ENCODE measurements at places on chromosomes 12 and 14.

DNA sequence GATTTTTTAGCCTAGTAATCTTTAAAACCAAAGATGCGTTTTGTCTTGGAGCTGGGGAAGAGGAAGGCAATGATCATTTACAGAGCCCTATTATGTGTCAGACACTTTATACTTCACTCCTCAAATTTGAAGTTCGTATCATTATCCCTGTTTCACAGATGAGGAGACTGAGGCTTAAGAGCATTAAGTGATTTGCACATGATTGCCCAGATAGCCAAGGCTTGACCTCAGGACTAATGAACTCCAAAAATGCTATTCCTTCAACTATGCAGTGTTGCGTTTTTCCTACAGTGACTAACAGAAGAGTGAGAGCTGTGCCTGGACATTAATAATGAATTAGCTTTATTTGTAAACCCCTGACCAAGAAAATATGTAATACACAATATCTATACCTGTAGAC is 136.8 kb upstream of the EEA1 start:
- DNase-seq: no peak

GRCh38 chr14:60242429-60242828 is 6.6 kb upstream of the PPM1A start:
- no peak for DNase-seq

DNA sequence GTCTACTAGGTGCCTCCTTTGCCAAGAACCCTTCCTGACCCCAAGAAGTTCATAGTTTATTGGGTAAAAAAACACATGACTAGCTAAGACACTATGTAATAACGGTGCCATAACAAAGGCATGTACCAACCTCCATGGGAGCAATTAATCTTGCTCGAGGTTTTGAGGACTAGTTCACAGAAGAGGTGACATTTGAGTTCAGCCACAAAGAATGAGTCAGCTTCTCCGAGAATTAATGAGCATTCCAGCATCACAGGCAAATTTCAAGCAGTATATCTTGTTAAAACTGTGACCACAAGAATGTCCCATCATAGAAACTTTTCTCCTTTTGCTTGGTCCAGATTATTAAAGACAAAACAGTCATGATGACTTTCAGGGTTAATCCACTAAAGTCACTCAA is 113.0 kb upstream of the RAP1B start:
- no peak for DNase-seq

GRCh38 chr12:105428793-105429395 is 98.4 kb downstream of the C12orf75 start:
- DNase-seq: no peak

DNA sequence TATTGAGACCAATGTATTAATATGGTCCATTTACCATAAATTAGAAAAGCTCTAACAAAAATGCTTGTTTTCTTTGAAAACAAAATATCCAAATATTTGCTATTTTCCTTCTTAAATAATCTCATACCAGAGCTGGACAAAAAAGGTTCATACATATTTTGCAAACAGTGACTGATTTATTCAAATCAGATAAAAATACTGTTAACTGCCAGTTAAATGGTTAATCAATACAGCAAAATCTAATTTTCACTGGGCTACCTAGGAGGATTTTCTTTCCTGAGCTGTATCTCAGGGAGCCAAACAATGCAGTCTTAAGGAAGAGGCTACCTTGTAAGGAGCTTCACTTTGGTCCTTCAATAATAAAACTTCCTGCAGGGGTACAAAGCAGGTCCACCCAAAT is 2.0 kb downstream of the FERMT2 start:
- DNase-seq: no peak

DNA sequence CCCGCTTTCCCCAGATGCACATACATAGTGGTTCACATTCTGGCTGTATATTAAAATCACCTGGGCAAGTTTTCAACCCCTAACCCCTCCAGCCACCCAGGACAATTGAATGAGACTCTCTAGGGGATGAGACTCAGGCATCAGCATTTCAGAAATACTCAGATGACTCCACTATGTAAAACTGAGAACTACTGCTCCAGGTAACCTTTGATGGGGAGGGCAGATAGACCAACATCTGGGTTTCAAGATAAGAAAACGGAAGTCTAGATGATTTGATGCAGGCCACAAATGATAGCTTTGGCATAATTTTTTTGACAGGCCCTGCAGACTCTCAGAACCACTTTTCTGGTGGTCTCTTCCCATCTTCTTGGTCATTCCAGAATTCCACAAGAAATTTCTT is 341.1 kb downstream of the EMP1 start:
- no peak for DNase-seq

- peak; percentile 73 for DNase-seq
These were observed 43.0 kb upstream of the TSPAN9 start for GRCh38 chr12:3034067-3034750.

DNA sequence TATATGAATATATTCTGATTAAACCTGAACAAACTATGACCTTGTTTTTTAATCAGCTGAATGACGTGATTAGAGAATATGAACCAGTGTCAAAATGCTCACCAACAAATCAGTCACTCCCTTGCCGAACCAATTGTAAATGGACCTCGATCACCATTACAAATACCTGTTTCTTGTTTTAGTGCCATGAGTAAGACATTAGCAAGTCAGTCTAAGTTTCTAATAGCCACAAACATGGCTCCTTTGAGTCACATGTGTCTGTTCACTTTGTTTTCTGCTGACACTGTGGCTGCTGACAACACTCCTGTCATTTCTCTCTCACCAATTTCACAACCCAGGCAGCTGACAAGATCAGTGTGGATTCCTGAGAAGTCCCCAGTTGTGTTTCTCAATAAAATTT is 286.2 kb upstream of the MDGA2 start:
- no peak for DNase-seq

- no peak for DNase-seq
These were observed 41.4 kb downstream of the NOC4L start for GRCh38 chr12:132185705-132186104.

DNA sequence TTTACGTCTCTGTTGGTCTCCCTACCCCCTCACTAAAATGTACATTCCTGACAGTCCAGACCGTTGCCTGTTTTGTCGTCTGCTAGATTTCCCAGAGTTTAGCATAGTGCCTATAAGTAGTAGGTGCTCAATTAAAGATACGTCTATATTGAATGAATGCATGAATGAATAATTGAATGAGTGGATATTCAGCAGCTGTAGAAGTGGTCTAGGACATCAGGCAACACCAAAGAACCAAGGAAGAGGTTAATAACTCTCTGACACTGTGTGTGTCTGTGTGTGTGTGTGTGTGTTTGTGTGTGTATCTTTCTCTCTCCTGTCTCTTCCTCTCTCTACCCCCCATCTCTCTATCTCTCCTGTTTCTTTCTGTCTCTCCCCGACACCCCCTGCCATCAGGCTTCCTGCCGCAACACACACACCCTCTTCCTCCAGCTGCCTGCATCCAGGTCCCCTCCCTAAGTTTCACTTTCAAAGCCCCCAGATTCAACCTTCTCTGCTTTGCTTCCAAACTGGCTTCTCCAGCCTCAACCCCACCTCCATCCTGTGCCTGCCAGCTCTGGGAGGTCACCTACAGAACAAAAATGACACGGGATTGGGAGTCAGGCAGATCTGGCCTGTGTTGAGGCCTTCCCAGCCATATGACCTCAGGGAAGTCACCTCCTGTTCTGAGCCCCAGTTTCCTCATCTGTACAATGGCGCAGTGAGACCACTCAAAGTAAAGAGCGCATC is 119.9 kb upstream of the NCOR2 start:
- DNase-seq: no peak

DNA sequence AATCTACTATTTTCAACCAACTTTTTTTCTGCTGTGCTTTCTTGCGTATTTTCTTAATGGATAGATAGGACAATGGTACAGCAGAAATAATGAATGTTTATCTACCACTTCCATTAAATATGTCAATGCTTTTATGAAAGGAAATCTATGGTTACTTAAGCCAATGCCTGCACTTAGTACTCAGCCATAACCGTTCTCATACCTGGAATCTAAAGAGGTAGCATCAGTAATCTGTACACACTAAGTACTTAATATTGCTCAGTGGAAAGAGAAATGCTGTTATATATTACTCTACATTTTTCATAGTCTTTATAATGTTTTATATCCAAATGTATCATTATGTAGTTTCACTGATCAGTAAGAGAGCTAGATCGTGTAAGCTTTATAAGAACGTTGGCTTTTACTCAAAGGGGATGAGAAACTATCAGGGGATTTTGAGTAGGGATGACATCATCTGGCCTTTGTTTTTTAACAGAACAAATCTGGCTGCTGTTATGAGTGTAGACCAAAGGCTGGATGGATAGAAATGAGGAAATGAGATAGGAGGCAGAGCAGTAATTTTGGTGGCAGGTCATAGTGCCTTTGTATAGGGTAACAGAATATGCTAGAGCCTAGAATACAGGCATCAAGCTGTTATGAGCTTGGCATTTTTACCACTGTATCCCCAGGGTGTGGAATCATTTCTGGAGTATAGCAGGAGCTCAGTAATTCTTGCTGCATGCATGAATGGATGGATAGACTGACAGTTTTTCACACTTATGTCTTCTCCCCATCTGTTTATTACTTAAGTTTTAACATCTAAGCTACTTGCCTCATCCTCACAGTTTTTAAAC is 34.0 kb downstream of the ALG10B start:
- DNase-seq: no peak
